ENCODE measurements at places on chromosomes 16 and 17.

DNA sequence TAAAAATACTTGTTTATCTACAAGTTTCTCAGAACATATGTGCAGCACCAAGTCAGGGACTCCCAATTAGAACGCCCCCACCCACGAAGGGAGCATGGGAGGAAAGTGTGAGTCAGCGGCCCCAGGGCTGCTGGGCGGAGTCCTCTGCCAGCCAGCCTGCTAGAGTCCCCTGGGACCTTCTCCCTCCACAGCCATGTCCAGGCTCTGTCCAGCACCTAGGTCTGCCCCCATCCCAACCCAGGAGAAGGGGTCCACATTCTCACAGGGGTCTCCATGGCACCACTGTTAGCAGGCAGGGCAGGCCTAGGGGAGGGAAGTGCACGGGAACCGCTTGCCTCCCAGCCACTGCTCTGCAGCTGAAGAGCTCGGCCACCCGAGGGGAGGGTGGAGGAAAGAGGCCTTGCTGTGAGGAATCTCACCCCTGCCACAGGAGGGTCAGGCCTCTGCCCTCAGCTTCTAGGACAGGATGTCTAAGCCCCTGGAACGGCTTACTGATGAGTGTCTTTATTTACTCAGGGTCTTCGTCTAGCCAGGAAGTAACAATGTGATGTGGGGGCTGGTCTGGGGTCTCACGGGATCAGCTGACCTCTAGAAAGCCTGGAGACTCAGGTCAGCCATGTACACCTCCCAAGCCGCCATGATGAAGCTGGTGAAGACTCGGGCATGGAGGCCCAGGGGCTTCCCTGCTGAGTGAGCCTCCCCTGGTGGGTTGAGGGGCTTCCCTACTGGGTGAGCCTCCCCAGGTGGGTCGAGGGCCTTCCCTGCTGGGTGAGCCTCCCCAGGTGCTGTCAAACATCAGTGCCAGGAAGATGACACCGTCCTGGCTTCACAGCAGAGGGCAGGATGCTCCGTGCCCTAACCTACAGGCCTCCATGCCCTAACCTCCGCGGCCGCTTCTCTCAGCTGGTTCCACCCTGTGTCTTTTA, 190.3 kb downstream of the RBFOX3 start:
- no peak for DNase-seq

DNA sequence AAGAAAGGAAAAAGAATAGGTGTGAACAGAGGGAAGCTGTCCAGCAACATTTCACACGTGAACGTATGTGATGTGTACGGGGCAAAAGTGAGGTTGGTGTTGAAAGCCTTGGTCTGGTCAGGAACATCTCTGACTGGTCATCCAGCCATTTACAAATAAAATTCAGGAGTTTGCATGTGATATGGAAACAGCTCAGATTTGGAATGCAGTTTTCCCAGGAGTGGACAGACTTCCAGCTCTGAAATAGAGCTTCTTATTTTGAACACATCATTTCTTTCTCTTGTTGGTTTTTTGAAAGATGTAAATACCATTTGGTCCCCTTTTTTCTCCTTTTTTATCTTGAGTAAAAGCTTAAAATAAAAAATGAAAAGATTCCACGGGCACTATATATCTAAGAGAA, 566.2 kb upstream of the ZFHX3 start:
- DNase-seq, result no peak

GRCh38 chr17:56779322-56779721, 54.4 kb downstream of the C17orf67 start:
- no peak for DNase-seq

GRCh38 chr17:8791910-8792270, 7.3 kb downstream of the MFSD6L start:
- DNase-seq, result no peak

GRCh38 chr17:43026595-43026994, 1.6 kb downstream of the RND2 start:
- no peak for DNase-seq
